ENCODE measurements at places on chromosomes 13 and 19.

DNA sequence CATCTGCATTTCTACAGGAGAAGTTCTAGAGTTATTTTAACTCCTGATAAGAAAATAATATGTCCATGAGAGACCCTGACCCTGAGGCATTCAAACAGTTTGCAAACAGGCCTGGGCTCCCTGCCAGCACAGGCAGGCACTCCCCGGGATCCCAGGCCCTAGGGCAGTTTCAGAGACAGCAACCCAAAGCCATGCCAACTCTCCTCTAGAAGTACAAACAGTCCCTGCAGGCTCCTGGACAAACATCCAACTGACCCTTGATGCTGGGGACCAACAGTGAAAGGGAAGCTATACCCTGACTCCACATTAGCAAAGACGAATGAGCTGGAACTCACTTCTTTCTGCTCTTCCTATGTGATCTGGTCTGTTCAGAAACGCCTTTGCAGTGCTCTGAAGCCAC is 44.8 kb downstream of the CCDC70 start:
- no peak for DNase-seq

GRCh38 chr13:111897846-111898215 is 169.1 kb upstream of the SOX1 start:
- DNase-seq: no peak

DNA sequence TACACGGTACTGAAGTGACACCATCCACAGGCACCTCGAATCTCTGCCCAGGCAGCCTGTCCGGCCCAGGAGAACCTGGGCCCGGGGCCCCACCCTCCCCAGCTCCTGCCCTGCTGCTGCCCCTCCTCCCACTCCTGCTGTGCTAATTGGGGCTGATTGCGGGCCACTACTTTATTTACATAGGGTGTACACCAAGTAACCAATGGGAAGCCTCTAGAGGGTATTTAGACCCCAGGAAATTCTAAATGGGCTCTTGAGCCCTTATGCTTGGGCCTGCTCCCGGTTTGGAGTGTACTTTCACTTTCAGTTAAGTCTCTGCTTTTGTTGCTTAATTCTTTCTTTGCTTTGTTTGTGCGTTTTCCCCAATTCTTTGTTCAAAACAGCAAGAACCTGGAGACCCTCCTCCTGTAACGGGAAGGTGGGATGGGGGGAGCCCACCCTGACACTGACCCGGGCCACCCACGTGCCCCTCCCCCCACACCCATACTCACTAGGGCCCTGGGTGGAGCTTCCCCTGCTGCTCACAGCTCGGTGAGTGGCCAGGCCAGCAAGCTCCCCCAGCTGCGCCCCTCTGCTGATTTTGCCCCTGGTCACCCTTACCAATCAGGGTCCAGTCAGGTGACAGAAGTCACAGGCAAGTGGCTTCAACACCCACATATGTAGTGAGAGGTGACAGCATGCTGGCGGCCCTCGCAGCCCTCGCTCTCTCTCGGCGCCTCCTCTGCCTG is 9.4 kb downstream of the SCGB2B2 start:
- DNase-seq: no peak

DNA sequence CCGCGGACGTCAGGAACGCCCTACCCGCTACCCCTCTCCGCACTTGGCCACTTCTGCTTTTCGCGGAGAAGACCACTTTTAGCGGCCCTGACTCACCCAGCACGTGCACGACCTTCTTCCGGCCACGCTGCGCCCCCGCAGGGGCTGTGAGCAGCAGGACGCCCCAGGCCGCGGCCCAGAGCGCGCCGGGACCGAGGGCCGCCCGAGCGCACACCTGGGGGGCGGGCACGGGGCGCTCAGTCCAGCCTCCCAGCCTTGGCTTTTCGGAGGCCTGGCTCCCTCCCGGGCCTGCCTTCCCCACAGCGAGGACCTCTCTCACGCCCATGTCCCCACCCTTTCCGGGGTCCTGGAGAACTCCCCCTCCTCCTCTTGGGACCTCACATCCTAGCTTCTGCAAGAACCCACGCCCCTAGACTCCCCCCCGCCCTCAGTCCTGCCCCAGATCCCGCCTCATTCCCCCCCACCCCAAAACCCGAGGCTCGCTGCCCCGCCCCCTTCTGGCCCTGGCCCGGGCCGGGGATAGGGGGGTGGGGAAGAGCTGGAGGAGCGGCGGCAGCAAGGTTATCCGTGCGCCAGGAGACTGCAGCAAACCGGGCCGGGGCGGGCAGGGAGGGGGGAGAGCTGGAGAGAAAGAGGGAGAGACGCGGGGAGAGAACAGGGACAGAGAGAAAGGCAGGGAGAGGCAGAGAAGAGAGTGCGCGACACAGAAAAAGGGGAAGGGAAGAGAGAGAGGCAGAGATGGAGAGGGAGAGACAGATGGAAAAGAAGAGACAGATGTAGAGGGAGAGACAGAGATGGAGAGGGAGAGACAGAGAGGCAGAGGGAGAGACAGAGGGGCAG is 11.5 kb downstream of the TM6SF2 start:
- no peak for DNase-seq

DNA sequence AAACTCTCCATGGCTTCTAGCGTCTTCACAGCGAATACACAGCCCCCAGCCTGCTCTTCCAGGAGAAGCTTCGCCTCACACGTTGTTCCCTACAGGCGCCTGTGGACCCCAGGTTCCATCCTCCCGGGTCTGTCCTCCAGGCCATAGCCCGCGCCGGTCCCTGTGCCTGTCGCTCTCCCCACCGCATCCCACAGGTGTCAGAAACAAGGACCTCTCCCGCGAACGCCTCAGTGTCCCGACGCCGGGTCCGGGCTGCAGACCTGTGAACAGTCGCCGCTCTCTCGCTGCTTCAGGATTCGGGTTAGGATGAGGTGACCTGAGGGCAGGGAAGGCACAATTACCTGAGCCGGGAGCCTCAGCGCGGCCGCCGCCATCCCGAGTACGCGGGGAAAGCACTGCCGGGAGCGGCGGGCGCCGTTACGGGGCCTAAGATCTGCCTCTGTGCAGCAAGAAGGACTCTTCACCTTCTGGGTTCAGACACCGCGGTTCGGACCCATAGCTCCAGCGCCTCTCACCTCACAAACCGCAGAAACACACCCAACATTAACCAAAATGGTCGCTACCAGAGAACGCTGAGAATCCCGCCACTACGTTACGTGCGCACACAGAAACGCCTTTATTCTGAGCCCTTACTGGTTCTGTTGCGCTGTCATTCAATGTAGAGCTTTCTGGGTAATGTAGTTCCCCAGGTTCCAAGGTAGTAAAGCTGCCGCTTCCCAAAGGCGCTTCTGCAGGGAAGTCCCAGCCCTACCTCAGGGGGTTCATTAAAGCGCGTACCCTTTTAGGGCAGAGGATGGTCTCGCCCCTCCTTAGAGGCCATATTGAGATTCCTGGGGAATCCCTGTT is at the start of gene ZNF418:
ZNF418 (minus strand) TSS at position 583 of the 846 bp plus-strand sequence. CDS start 1,580 bp downstream, outside the sequence.
- DNase-seq: peak; percentile 65

DNA sequence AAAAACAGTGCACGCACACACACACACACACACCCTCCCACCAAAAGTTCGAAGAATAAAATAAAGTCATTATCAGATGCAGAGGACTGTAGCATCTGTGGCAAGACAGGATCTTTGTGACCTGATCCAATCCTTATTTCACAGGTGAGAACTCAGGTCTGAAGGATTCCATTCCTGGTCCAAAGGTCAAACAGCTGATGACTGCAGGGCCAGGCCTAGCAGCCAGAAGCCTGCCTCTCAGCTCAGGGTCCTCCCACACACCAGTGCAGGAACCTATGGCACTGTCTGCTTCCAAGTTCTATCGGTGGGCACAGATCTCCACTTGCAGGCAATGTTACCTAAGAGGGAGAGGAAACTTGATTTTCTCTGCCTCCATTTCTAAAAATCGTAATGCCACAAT is 57.5 kb downstream of the SERP2 start:
- DNase-seq: no peak

- DNase-seq: no peak
Measured at GRCh38 chr13:20239748-20240147, 7.6 kb upstream of the GJB6 start.

GRCh38 chr13:34914416-34914815 is 27.7 kb upstream of the NBEA start:
- no peak for DNase-seq

- DNase-seq: no peak
Measured at GRCh38 chr13:30746791-30747190, 11.4 kb downstream of the ALOX5AP start.

DNA sequence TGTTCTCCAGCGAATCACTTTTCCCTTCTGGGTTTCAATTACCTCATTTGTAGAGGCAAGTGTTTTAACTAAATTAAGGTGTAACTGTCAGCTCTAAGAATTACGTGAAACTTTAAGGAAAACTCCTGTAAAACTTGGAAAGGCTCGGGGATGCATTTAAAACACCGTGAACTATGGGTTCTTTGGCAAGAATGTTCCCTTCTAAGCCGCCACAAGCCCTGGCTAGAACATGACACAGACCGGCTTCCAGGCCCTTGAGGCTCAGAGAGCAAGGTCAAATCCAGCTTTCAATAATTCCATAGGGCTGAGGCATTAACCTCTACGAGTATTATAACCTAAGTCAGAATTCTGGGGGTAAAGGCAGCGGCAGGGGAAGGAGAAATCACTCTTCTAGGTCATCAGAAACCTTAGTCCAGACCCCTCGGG is 685 bp downstream of the VWA8 start:
- DNase-seq: no peak

GRCh38 chr19:6091771-6092291 is 18.5 kb downstream of the RFX2 start:
- no peak for DNase-seq

DNA sequence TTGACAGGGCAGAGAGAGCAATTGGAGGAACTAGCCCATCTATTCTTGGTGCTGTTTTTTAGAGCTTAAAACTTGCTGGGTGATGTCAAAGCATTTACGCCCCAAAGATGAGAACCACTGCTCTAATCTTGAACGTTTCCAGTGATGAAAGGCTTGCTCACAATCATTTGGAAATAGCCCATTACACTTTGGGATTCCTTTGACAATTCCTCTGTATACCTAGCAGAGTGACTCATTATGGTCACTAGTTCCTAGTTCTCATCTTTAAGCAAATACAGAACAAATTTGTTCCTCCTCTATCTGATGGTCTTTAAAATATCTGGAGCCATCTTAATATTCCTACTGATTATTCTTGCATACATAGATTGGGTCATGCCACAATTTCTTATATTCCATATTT is 112.3 kb downstream of the GPC6 start:
- no peak for DNase-seq

DNA sequence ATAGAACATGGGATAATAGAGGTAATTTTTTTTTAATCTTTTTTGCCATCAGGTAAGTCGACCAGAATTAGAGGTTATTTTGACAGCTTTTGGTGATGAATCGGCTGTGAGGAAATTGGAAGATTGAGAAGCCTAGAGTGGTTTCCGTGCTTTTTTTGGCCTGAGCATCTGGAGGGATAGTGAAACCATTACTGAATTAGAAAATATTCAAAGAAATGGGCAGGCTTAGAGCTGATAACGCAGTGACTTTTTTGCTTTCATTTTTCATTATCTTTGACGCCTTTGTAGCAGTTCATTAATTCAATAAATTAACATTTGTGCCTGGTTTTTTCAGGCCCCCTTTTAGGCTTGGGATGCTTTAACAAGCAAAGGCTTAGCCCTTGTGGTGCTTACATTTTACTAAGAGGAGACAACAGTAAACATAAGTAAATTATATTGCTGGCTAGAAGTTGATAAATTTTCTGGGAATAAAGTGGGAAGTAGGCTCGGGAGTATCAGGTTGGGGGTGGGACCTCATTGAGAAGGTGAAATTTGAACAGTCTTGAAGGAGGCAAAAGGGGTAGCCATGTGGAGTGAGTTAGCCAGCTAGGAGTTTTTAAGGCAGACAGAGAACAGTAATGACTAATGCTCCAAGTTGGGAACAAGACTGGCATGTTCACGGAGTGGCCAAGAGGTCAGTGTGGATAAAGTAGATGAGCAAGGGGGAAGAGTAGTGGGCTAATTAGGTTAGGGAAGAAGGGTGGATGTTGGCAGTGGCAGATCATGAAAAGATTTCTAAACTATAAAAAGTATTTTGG is 36.5 kb downstream of the GTF2F2 start:
- no peak for DNase-seq

DNA sequence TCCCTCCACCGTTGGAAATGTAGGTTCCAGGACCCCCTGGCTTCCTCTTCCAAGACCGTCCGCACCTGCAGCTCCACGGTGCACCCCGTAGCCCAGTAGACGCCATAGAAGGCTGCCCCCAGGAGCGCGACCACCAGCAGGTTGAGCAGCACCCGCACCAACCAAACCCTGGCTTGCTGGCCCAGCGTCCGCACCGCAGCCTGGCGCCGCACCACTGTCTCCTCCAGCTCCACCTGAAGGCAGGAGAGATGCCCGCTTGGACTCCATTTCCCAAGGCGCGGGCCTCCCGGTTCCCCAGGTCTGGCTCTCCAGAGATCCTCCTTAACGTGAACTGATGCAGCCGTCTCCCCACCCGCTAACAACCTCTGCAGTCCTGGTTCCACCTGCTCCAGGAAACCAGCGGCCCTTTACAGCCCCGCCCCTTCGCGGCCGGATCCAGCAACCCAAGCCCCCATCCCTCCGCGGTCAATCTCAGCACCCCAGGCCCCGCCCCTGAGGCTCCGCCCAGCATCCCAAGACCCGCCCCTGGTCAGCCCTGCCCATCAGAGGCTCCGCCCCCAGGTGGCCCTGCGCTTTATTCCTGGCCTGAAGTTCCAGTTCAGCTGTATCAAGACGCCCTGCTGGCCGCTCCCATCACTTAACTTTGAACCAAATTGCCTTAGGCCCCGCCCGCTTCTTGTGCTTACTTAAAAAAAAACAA is 5.0 kb upstream of the LENG1 start:
- peak; percentile 59 for DNase-seq

DNA sequence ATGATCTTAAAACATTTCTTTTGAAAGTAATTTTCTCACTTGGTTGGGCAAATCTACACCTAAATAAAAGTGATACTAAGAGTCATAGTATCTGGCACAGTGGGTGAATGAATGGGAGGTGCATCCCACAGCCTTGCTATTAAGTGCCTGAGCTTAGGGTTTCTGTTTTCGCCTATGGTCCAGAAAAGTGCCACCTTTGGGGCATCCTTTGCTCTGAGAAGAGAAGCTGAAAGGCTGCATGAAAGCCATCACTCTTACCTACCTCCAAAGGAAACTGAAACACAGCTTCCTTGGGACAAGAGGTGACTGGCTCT is 55.6 kb upstream of the AKAP11 start:
- no peak for DNase-seq

- no peak for DNase-seq
Measured at GRCh38 chr19:18802354-18802753, 11.2 kb upstream of the COMP start.

DNA sequence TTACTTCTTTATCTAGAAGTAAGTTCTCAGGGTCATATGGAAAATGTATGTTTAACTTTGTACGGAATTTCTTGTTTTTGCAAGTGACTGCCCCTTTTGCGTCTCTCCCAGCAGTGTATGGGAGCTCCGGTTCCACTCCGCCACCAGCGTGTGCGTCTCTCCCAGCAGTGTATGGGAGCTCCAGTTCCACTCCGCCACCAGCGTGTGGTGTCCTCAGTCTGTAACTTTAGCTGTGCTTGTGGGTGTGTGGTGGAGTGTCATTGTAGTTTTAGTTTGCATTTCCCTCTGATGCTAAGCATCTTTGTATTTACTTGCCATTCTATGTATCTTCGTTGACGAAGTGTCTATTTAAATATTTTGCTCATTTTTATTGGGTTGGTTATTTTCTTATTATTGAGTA is 2.4 kb downstream of the CUL4A start:
- no peak for DNase-seq

- DNase-seq: peak; percentile 43
Measured at GRCh38 chr13:110575322-110576069, 14.0 kb upstream of the RAB20 start.

- DNase-seq: no peak
Measured at GRCh38 chr19:12706332-12706718, 9.9 kb upstream of the FBXW9 start.

GRCh38 chr19:31459430-31459829 is 110.2 kb upstream of the TSHZ3 start:
- no peak for DNase-seq
